Activated T-helper 1 cell treated with anti-CD3 and anti-CD28 coated beads, Interleukin-12 subunit alpha, Interleukin-12 subunit beta, Interleukin-2, Interleukin-4 antibody, amounts not matched to agents 30 ng/mL and 10 ng/mL and 1 ng/mL, durations not matched to agents 14 hours and 24 hours and 36 hours (primary cell): ENCODE measurements at places on chromosomes 12 and 14. TPM values are rescaled to one million over a fixed set of nuclear protein-coding genes. Genes with fewer than 3 reads are reported as not detected.

Gene SLCO1B1
- not detected in 2 replicates for total RNA-seq

GRCh38 chr12:105613269-105613668 lies 282.8 kb downstream of the C12orf75 start:
- H3K4me1 ChIP-seq = no peaks in the 10 kb centered on the region
- H3K27ac ChIP-seq = no peak overlapping the region
- no peaks in the 10 kb centered on the region for H3K36me3 ChIP-seq
- no peak overlapping the region for H3K4me3 ChIP-seq
- no peaks in the 10 kb centered on the region for H3K27me3 ChIP-seq

Gene PZP
- total RNA-seq = not detected in 2 replicates

DNA sequence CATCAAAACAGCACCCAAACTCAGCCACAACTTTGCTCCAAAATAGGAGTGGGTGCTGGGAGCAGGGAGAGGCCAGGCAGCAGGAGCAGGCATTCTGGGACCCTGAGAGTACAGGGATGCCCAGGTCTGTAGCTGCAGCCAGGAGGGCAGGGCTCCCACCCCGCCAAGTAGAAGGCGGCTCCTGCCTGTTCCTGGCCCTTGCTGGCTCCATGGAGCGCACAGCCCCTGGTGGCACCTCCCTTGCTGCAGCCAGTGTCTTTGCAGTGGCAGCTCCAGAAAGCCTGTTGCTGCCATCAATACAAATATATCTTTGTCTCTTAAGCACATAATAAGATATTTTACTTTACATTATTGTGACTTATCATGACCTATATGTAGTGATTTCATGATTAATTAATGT lies 1096.5 kb downstream of the FSCB start:
- no peak overlapping the region for H3K4me3 ChIP-seq
- no peak overlapping the region for H3K27ac ChIP-seq
- no peaks in the 10 kb centered on the region for H3K27me3 ChIP-seq
- H3K36me3 ChIP-seq = no peaks in the 10 kb centered on the region

Gene KRT3
- 0.08 TPM in 1 of 2 replicates, not detected in the other for total RNA-seq

DNA sequence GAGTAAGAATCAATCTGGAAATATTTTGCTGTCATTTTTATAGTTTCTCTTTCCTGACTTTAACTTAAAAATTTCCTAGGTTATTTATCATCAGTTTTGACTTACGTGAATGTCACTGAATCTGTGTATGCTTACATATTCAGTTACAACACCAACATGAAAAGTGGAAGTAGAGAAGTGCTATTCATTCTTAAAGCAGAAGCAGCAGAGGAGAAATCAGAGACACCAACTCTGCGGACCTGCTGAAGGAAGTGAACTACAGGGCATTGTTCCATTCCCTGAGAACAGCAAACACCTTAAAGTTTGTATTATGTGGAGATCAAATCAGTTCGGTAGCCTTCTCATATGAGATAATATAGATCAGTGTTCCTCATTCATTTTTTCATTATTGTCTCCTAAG lies 34.1 kb downstream of the RAD51B start:
- H3K27ac ChIP-seq = no peak overlapping the region
- peaks cover 2% of the 10 kb centered on the region for H3K36me3 ChIP-seq
- DNase-seq = no peak
- peaks cover 2% of the 10 kb centered on the region for H3K27me3 ChIP-seq
- H3K4me3 ChIP-seq = no peak overlapping the region
- no peaks in the 10 kb centered on the region for H3K4me1 ChIP-seq

Gene EVL
- total RNA-seq = 290 and 309 TPM in 2 replicates

- no peak for DNase-seq
- peaks cover 19% of the 10 kb centered on the region for H3K27me3 ChIP-seq
- no peaks in the 10 kb centered on the region for H3K36me3 ChIP-seq
- no peak overlapping the region for H3K27ac ChIP-seq
- H3K4me1 ChIP-seq = no peaks in the 10 kb centered on the region
These were observed 11.5 kb downstream of the CCDC175 start for GRCh38 chr14:59565087-59565486.

DNA sequence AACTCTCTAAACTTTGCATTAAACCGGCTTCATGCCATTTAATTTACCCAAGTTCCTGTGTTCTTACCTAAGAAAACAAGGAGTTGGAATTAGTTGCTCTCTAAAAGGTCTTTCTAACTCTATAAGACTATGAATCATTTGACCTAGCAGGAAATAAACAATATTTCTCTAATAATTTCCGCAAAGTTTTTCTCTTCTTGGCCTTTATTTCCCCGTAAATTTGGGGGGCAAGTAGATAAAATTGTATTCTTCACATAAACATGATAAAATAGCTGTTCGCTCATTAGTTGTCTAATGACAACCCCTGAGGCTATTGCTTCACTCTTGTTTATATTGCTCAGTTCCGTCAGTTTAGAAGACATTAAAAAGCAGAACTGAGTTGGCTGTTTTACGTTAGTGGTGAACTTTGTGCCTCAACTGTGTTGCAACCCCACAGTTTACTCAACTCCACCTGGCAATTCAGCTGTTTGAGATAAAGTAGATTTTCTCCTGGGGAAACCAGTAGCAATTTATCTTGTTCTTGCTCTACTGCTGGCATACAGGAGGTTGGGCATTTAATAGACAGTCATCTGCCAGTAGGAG lies 74.7 kb downstream of the BTG1 start:
- H3K4me1 ChIP-seq = peaks cover 18% of the 10 kb centered on the region
- no peaks in the 10 kb centered on the region for H3K36me3 ChIP-seq
- no peaks in the 10 kb centered on the region for H3K27me3 ChIP-seq
- DNase-seq = no peak
- no peak overlapping the region for H3K4me3 ChIP-seq
